Cardiac fibroblast (primary cell): ENCODE measurements at places on chromosomes 16 and 17.

DNA sequence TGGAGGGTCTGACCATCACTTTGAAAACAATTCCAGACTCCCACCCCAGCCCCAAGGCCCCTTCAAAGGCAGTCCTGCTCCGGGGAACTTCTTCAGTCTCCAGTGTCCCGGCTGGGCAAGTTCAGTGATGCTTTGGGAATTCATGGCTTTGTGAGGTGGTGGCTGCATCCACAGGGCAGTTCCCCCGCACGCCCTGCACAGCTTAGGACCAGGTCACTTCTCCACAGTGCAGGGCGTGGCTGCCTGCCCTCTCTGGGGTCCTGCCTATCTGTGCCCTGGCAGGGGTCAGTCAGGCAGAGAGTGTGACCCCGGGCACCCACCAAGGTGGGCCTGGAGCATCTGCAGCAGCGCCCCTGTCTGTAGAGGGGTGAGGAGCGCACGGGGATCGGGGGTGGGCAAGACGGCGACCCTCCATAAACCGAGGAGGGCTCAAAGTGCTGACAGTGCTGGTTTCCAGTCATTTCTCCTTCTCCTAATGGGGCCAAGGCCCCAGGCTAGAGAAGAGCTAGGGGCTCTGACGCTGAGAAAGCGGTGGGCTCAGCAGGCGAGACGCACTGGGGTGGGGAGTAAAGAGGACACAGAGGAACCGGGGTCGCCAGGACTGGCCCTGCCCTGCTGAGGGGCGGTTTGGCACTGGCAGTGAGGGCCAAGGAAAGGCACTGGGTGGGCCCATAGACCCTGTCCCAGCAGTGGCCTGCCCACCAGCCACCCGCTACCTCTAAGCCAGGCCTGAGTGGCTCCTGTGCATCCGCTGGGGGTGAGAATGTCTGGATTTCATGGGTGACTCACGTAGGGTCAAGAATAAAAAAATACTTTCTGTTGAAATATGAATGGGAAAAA lies 4.2 kb upstream of the ARHGAP27 start:
- DNase-seq, result no peak

- DNase-seq, result no peak
Measured at GRCh38 chr16:56549161-56549560, 15.7 kb upstream of the MT4 start.

DNA sequence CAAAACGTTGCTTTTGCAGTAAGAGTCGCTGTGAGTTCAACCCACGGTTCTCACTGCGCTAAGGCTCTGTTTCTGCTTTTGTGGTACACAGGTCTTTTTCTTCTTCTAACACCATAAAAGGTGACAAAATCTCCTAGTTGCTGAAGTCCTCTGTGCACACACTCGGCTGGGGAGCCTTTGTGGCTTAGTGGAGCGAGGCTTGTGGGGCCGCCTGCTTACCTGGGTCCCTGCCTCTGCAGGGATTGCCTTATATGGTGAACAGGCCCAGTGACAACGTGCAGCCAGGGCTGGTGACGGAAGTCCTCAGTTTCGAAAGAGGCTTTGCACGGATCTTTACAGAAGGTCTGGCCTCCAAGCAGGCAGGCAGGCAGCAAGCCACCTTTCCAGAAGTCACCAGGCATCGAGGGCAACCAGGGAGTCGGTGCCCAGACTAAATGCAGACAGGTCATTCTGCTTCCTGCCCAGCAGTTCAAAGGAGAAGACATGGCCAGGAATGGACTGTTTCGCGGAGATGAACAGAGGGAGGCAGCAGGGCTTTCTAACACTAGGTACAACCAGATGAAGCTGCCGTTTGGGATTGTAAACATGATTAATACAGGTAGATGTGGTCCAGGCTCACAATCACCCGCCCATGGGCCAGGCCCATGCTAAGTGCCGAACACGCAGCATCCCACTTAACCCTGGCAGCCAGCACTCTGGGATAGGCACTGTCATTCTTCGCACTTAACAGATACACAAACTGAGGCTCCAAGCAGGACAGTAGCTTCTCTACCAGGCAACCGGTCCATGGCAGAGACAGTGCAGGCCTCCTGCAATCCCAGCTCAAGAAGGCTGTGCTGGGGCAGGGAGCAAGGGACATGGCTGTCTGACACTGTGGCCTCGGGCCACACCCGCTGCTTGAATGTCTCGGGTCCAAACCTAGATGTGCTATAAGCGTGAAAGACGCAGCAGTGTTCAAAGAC lies 10.7 kb upstream of the MEAK7 start:
- no peak for DNase-seq

DNA sequence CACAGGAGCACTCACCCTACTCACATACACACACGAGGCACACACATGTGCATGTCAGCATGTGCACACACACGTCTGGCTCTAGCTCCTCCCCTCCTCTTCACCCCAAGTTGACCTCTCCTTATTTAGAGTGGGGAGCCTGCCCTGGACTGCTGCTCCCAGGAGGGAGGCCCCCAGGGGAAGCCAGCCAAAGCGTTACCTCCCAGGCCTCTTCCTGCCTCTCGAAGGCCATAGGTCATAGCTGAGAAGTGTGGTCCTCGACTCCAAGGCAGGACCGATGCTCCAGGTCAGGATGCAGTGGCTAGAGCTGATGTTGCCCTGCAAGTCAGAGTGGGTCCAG lies 18.8 kb downstream of the POLR3K start:
- DNase-seq, result no peak

DNA sequence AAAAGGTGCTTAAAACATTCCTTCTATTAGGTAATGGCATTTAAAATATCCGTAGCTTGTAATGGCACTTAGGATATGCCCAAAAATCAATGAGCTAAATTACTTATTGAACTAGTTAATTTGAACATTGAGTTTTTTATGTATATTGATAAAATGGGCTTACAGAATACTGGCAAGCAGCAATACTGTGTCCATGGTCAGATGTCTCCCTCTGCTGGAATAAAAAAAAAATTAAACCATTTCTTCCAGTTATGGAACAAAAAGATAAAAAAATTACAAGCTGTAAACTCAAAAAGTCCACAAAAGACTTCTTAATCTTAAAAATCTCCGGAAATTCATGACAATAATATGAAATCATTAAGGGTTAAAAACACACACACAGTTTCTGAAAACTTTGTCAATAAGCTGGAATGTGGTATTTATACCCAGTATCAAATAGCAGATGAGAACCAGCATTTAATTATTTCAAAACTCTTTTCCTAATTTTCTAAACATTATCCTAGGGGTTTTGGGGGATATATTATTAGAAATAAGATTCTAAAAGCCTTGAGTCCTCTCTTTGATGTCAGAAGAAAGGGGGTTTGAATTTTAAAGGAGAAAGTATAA lies 21.5 kb upstream of the PSMD7 start:
- peak; percentile 53 for DNase-seq

- DNase-seq, result peak; percentile 26
Measured at GRCh38 chr17:67606896-67607604, 110.7 kb upstream of the NOL11 start.

DNA sequence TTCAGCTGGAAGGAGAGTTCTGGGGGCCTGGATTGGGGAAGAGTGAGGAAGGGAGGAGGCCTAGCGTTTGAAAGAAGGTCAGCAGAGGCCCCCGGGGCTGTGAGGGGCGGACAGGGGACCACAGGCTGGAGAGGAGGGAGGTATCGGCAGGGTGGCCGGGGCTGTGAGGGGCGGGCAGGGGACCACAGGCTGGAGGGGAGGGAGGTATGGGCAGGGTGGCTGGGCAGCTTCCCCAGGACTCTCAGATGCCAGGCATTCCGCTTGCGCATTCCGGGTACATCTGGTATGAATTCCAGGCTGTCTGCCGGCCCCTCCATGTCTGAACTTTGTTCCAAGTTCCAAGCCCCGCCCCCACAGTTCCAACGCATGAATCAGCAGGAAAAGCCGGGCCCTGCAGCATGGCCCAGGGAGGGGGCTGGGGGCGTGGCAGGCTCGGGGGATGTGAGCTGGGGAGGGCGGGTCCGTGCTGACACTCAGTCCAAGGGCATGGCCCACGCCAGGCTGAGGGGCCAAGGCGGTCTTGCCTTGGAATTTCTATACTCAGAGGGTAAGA lies 4.3 kb upstream of the TLCD2 start:
- DNase-seq, result peak; percentile 99

GRCh38 chr16:58384437-58385055 lies 7.7 kb upstream of the GINS3 start:
- no peak for DNase-seq

- DNase-seq, result peak; percentile 40
Measured at GRCh38 chr17:41917679-41918313, 955 bp downstream of the ACLY start.

- peak; percentile 67 for DNase-seq
Measured at GRCh38 chr17:64200080-64201032, 62.7 kb downstream of the TEX2 start.

GRCh38 chr17:1222321-1222720 lies 42.5 kb upstream of the ABR start:
- DNase-seq, result no peak

DNA sequence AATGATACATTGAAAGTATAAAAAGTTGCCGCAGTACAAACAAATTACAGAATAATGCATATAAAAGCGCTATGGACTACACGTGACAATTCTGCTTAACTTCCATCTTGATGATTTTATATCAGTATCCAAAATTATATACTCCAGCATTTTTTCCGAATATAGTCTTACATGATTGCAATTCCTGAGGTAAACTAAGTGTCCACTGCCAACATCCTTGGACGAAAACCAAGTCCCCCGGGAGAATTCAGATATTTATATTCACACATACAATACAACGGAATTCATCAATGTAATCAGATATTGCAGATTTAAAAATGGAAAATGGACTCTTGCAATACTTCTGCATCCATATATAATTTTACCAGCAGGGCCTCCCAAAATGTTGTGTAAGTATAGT lies 8.9 kb upstream of the MYH11 start:
- peak; percentile 48 for DNase-seq

DNA sequence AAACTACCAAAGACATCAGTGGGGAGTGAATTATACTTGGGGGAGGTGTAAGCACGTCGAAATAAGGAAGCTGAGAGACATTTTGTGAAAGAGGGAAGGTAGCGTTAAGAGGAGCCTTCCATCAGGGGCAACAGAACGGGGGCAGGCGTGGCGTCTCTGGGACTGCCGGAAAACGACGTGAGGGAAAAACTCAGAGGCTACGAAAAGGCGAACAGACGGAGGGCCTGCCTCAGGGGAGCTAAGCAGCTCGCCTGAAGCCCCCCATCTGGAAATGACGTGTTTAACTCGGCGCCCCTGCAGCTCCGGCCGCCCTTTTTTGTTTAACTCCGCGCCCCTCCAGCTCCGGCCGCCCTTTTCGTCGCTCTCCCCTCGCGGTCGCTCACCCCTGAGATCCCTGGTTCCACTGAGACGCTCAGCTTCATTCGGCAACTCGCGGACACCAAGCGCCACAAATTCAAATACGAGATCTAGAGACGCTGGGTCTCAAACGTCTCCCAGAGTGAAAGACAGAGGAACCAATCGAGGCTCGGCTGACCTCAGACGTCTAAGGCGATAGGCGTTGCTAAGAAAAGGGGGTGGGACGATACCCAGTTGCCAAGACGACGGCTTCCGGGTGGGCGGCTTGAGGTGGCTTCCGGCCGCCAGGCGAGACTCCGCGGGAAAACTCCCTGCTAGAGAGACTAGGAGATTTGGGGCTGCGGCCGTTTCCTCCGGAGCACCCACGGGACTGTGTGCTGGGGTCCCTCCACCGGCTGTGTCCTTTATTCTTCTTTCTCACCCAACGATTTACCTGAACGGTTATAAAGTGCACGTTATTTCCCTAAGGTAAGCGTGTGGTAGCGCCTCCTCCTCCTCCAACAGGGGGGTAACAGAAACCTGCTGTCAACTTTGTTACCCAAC lies 383.2 kb downstream of the ZFHX3 start:
- peak; percentile 99 for DNase-seq

- DNase-seq, result peak; percentile 10
Measured at GRCh38 chr17:37176723-37177122, 199.1 kb upstream of the C17orf78 start.

DNA sequence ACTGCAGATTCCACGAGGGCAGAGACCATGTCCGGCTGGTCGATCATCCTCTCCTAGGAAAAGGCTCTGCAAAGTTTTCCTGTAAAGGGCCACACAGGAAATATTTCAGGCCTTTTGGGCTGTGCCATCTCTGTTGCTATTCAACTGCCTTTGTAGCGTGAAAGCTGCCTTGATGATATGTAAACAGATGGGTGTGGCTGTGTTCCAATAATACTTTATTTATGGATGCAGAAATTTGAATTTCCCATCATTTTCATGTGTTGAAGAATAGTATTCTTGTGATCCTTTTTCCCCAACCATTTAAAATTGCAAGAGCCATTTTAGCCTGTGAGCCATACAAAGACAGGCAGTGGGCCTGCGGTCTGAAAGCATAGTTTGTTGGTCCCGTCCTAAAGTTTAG lies 950.7 kb upstream of the RBFOX1 start:
- DNase-seq, result no peak
